ENCODE measurements at places on chromosomes 2 and 18.

- no peak for DNase-seq
Observed at GRCh38 chr2:196247114-196247975, 76.0 kb upstream of the STK17B start.

- DNase-seq = peak; percentile 41
Observed at GRCh38 chr2:238864207-238865014, 16.5 kb downstream of the TWIST2 start.

- DNase-seq = no peak
Observed at GRCh38 chr2:172358691-172359556, 68.5 kb upstream of the ITGA6 start.

GRCh38 chr2:38690499-38691420 is 24.8 kb downstream of the GALM start:
- DNase-seq = no peak

DNA sequence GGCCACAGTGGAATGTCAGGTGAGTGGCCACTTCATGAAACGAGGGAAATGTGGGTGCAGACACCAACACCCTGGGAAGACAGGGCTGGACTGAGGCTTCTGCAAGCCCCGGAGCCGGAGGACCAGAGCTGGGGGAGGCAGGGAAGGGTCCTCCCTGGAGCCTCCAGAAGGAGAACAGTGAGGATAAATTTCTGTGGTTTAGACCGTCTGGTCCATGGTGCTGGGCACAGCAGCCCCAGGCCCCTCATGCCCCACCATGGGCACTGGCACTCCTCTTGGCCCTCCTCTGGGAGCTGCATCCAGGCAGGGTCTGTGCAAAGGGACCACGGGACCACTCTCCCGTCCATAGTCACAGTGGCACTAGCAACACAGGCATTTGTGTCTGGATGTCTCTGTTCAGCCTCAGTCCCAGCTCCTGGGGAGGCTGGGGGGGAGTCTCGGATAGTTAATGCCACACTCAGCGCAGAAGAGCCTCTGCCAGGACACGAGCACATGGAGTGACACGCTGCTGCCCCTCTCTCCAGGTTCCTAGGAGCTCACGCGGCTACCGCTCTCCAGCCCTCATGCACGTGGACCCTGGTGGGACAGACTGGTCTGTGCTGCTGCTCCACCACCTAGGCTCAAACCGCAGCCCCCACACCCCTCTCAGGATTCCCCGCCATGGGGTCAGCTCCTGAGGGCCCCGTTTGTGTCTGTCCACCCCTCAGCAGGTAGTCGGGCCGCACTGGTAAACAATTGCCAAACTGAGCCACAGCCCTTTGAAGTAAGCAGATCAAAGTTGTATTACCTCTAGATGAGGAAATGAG is 305.9 kb upstream of the SALL3 start:
- no peak for DNase-seq

GRCh38 chr2:231512222-231512621 is 18.0 kb downstream of the NMUR1 start:
- DNase-seq = no peak

- DNase-seq = no peak
Observed at GRCh38 chr18:1436199-1436598, 531.5 kb downstream of the ADCYAP1 start.

- no peak for DNase-seq
Observed at GRCh38 chr2:39494784-39495251, 57.7 kb upstream of the MAP4K3 start.

- DNase-seq = no peak
Observed at GRCh38 chr2:176677746-176678265, 408.6 kb downstream of the MTX2 start.

DNA sequence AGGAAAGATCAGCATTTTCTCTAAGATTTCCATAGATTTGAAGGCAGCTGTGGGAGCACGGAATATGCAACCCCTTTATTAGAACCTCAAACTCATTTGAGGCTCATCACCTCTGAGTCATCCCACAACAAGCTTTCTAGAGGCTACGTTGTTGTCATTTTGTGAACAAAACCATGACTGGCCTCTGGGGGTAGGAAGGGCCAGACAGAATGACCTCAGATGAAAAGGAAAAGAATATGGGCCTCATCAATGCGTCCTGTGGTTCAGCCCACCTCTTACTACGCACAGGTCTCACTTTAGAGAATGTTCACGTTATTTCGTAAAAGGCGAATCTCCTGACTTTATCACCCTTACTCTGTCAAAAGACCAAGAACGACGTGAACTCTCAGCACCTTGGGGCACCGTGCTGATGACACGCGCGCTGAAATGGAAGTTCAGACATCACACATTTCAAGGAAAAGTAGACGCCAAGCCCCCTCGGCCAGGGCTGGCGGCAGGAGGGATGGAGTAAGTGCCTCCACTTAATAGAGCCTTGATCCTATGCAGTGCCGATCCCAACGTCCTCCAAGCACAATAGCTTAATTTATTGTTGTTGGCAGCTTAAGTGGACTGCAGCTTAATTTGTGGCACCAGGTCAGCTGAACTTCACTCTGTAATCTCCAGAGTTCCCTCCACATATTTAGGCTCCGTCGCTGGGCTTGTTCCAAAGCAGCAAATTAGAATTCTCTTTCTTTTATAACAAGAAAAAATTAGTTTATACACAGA is 208.3 kb downstream of the EIPR1 start:
- no peak for DNase-seq
